ENCODE measurements at places on chromosomes 1 and 21.

- DNase-seq: no peak
These were observed 59.7 kb downstream of the MYOM3 start for GRCh38 chr1:24052220-24052619.

- no peak for DNase-seq
These were observed 38.9 kb downstream of the UMODL1 start for GRCh38 chr21:42109873-42110525.

GRCh38 chr1:26923711-26924110 is 2.2 kb downstream of the NUDC start:
- DNase-seq: no peak

- no peak for DNase-seq
These were observed 953.8 kb upstream of the ADGRL2 start for GRCh38 chr1:80846966-80847365.

GRCh38 chr1:203726417-203726867 is 38.5 kb upstream of the LAX1 start:
- DNase-seq: no peak

GRCh38 chr1:208153386-208153785 is 90.8 kb downstream of the PLXNA2 start:
- no peak for DNase-seq

DNA sequence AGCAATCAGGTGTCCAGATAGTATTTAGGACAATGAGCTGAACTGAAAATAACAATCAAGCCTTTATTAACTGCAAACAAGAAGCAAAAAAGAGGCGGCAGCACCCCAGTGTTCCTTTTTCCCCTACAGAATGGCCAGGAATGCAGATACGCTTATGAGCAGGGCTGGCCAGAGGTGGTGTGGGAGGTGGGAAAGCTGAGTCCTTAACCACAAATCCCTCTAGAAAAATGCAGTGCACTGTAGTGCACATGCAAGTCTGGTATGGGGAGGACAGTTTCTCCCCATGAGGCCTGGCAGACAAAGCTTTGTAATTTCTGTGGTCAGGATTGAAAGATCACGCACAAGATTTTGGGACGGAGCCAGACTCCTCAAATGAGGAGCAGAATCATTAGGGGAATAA is 10.7 kb upstream of the IFNAR1 start:
- no peak for DNase-seq

GRCh38 chr1:96416701-96417444 is 304.7 kb upstream of the PTBP2 start:
- no peak for DNase-seq

DNA sequence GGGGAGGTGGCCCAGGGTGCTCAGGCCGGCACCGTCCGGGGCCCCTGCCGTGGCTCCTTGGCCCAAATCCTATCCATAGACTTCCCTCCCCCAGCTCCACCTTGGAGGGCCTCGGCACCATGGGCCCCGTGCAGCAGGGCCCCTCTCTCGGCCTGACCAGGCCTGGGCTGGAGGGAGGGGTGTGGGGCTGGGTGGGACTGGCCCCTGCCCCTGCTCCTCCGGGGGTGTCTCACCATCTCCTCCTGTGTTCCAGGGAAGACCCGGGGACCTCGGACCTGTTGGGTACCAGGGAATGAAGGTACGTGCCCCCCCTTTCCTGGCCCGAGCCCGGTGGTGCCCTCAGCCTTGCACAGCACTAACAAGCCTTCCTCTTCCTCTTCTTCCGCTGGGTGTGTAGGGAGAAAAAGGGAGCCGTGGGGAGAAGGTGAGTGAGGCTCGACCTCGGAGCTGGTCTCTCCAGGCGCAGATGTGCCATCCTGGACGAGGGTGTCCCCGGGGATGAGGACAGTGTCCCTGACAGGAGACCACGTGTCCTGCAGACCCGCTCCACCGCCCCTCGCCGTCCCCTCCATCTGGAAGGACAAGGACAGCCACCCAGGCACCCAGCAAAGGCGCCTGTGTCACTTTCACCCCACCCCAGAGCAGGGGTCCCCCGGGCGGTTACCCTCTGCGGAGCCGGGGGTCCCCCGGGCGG is 7.9 kb downstream of the COL6A1 start:
- DNase-seq: no peak

DNA sequence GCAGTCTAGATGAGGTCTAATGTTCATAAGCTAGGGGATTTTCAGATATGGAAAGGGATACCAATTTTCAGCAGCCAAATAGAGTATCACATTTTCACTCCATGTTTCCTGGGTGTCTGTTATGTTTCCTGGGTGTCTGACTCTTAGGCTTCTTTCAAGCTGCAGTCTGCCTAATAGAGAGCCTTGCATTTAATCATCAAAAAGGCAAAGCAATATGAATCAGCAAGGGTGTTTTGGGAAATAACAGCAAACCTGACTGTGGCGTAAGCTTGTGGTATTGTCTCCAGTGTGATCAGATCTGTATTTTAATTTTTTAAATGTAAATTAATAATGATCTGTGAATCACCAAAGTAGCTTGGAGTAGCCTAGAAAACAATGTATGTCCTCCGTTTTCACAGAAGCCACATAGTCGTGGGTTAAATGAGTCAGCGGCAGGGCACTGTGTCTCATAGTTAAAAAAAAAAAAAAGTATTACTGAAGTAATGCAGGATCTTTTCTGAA is 10.4 kb downstream of the LGALS8 start:
- no peak for DNase-seq

- DNase-seq: no peak
These were observed 69.8 kb downstream of the TNR start for GRCh38 chr1:175673371-175674150.

DNA sequence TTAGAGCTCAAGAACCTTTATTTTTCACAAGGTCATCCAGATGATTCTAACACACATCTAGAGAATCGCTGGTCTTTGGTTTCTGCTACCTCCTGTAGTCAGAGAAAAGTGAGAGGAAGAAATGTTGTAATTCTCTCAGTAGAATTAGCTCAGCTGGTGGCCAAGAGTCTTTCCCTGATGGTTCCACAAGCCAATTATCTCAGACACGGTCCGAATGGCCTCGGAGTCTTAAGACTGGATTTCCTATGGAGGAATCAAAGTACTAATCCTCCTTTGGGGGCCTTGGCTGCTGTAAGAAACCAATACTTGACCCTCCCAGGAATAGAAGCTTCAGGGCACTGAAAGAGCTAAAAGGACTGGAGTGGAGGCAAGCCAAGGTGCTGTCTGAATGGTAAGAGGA is 1.8 kb downstream of the TMEM81 start:
- DNase-seq: no peak

- no peak for DNase-seq
These were observed 29.4 kb downstream of the QSOX1 start for GRCh38 chr1:180184041-180184440.

DNA sequence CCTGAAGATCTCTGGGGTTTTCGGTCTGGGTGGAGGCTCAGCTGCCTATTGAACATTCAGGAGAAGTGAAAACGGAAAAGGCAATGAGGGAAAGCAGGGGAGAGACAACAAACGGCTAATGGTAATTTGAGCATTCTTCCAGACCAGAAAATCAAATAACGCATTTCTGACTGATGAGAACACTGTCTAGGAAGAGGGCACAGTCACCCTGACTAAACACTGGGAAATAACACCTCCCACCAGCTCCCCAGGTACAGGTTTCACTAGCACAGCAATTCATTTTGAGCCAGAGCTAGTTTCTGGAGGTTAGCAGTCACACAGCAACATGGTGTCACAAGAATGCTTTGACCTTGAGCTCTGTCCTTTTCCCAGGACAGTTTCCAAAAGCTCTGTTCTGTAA is 21.1 kb downstream of the NCF2 start:
- DNase-seq: no peak

GRCh38 chr1:58883888-58884482 is 100.1 kb upstream of the JUN start:
- no peak for DNase-seq

DNA sequence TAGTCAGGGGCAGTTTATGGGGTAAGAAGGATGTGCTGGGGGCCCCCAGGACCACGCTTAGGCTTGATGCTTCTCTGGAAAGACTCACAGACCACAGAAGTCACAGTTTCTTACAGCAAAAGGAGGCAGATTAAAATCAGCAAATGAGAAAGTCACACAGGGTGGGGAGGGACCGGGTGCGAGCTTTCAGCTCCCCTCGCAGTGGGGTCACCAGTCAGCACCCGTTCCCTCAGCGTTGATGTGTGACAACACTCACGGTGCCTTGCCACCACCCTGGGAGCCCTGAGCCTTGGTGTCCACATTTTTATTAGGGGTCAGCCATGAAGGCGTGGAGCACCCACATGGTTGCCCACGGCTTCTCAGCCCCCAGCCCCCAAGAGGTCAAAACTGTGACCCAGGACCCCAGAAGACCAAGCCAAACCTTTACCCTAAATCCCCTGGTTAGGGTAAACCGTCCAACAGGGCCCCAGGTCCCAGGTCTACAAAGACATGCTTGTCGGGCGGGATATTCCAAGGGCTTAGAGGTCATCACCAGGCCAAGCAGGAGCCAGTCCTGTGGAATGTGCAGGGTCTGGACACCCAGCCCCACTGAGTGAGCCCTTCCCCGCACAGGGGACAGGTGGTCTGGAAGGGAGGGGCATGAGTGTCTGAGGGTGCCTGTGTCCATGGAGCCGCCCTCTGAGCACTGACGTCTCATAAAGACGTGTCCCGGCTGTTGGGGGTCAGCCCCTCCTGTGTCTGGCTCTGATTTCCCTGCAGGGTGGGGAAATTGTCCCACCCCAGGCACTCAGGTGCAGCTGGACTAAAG is 64.5 kb upstream of the ABCG1 start:
- DNase-seq: no peak

- DNase-seq: no peak
These were observed 136.2 kb upstream of the IPO9 start for GRCh38 chr1:201692555-201693394.

DNA sequence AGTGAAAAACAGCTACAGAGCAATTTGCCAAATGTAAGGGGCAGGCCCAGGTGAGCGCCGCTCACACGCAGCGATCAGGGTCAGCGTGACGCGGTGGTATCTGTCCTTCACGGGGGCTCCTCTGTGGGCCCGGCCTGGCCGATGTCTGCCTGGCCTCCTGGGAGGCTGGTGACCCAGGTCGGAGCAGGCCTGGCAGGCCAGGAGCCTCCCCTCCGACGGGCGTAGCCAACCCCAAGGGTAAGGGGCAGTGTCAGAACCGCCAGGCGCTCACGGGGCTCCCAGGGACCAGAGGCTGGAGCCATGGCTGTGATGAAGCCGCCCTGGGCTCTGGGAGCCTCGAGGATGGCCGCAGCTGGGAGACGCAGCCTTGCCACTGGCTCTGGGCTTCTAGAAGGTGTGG is 72.1 kb downstream of the MORN1 start:
- DNase-seq: no peak

GRCh38 chr1:11314959-11315358 is 42.0 kb downstream of the UBIAD1 start:
- no peak for DNase-seq

- DNase-seq: no peak
These were observed 51.2 kb downstream of the LRRN2 start for GRCh38 chr1:204634260-204634910.

GRCh38 chr1:154081386-154082126 is 73.3 kb downstream of the NUP210L start:
- DNase-seq: no peak

DNA sequence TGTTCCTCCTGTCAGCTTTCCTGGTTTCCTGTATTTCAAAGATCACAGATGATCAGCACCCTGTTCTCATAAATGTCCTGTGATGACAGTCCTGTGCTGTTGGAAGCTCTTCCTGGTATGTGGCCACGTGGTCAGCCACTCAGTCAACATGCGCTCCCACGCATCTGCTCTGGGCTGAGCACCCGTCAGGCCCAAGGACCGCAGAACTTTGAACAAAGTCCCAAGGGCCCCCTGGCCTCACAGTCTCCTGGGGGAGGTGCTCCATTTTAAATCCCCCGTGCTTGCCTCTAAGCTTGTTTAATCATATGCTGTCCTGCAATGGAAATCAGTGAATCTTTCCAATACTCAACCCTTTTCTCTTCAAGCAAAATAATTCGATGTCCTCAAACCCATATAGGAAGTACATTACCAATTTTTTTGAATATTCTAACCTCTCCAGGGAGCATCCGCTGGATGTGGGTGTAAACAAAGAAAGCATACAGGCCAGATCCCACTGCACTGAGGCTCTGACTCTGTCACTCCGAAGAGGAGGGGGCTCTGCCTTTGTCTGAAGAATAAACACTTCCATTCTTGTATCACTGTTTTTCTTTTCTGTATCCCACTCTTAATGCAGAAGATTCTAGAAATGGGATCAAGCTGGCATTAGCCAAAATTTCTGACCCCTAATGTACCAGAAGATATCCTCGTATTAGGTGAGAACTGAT is 250.3 kb downstream of the SDCCAG8 start:
- DNase-seq: no peak

DNA sequence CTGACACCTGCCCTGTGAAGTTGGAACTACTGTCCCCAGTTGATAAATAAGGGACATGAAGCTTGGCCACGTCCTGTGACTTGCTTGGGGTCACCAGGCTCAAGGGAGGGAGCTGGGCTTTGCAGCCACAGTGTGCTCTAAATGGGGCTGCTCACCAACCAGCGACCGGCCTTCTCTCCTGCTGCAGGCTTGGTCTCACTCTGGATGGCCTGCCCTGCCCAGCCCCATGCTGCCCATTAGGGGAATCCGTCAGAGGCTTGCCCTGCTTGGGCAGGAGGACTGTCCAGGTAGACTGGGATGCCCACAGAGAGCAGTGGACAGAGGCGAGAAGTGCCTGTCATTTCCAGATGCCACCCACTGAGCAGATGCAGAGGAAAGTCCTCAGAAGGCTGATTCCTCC is 1.2 kb upstream of the CENPS start:
- no peak for DNase-seq

DNA sequence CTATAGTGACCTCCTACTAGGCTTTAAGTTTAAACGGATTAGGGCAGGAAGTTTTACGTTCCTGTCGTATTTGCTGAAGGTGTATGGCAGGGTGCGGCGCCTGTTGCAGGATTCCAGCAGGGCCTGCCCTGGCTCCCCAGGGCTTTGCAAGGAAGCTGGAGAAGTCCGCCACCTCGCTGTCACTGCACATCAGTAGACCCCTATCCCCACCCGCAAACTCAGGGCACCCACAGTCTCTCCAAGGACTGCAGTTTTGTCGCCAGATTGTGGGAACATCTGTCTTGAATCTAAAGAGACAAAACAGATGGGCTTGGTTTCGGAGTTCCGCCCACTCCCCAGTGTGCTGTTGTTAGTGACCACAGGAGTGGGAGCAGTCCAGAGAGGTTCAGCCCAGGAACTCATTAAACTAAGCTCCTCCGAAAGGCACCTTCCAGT is 110.8 kb downstream of the CDC7 start:
- DNase-seq: no peak

- no peak for DNase-seq
These were observed 223.0 kb downstream of the PLA2G4A start for GRCh38 chr1:187051618-187052232.

DNA sequence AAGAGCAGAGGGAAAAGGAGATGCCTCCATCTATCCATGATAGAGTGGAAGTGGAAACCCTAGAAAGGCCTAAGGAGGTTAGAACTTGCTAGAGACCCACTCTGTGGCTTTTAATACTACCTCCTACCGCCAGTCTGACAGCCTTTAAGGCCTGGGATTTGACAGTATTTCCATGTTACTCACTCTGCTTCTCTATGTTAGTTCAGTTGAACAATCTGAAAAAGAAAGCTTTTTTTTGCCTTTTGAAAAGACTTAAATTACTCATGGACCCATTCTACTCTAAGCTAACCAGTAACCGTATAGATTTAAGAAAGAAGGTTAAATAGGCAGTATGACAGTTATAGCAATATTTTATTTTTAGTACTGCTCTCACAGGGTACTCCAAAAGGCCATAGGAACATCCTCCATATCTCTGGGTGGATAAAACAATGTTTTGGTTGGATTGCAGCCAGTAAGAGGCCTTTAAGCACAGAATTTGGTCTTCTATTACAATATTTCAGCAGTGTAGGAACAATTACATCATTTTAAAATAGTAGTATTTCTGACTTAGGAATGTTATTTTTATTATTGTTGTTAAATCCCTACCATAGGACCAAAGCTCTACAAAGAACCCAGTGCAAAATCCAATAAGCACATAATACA is 15.9 kb upstream of the GPR25 start:
- DNase-seq: no peak
